CD4-positive, alpha-beta memory T cell (primary cell): ENCODE measurements at places on chromosomes 11 and 22. TPM values are rescaled to one million over a fixed set of nuclear protein-coding genes. Genes with fewer than 3 reads are reported as not detected.

The GUCY1A2 gene
- polyA plus RNA-seq = not detected

The IL18 gene
- polyA plus RNA-seq = not detected

The SCYL1 gene
- polyA plus RNA-seq = 22.9 TPM

The RFPL2 gene
- 4.7 TPM for polyA plus RNA-seq

The EXPH5 gene
- 0.86 TPM for polyA plus RNA-seq

The NXPE2 gene
- polyA plus RNA-seq = not detected

The CARNS1 gene
- polyA plus RNA-seq = 0.45 TPM

The CSF2RB gene
- not detected for polyA plus RNA-seq

The GVQW3 gene
- polyA plus RNA-seq = 1.7 TPM

The CALCA gene
- not detected for polyA plus RNA-seq

The OR10G4 gene
- not detected for polyA plus RNA-seq

GRCh38 chr11:65639623-65640482, 2.0 kb downstream of the SIPA1 start:
- peak; percentile 92 for DNase-seq

DNA sequence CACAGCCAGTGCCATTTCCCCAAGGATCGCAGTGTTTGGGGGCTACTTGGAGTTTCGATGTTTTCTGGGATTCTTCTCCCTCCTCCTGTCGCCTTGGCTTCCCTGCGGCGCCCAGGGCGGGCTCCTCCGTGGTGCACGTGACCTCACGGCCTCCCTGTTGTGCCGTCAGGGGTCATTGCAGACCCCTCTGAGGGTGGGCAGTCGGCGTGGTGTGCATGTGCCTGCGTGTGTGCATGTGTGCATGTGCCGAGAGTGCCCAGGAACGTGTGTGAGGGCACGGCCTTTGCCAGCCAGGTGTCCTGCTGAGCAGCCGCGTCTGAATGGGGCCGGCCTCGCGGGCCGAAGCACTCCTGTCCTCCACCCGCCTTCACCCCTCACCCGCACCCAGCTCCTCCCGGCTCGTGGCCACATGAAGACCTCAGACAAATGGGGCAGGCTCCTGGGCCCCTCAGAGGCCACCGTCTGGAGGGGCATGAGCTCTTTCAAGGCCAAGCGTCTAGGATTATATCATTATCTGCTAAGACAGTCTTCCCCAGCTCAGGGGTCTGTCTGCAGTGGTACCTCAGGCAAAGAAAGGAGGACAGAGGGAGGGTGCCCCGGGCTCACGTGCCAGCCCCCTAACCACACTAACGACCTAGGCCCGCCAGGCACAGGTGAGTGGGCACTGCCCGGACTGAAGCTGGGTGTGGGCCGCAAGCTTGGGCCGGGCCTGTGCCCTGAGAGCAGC, 9.4 kb upstream of the MRPL23 start:
- DNase-seq = no peak

GRCh38 chr22:39674536-39674935, 104.0 kb downstream of the CACNA1I start:
- DNase-seq = no peak

- no peak for DNase-seq
Observed at GRCh38 chr11:43508511-43508918, 149.8 kb downstream of the TTC17 start.

- no peak for DNase-seq
Observed at GRCh38 chr11:1467270-1467669, 19.3 kb downstream of the MOB2 start.

GRCh38 chr11:66607126-66607834, 9.2 kb upstream of the RBM14 start:
- no peak for DNase-seq

- DNase-seq = no peak
Observed at GRCh38 chr11:45245218-45246045, 40.7 kb downstream of the SYT13 start.

- DNase-seq = no peak
Observed at GRCh38 chr22:32765132-32765618, 36.3 kb upstream of the TIMP3 start.

- no peak for DNase-seq
Observed at GRCh38 chr22:47125603-47126002, 363.2 kb downstream of the TBC1D22A start.

DNA sequence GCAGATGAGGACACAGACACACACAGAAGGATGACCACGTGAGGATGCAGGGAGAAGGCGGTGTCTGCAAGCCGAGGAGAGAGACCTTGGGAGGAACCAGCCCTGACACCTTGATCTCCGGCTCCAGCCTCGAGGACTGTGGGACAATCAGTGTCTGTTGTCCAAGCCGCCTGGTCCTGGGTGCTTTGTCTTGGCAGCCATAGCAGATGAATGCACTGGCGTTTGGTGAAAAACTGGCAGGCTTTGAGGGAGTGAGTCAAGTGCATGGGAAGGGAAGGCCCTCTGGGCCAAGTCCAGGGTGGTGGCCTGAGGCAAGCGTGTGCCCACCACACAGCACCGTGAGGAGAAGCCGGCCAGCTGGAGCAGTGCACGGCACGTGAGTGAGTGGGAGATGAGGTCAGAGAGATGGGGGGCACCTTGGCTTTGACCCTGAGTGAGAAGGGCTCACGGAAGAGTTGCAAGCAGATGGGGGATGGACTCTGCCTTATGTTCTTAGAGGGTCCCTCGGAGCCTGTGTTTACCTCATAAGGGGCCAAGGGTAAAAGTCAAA, 12.4 kb upstream of the BRSK2 start:
- no peak for DNase-seq

DNA sequence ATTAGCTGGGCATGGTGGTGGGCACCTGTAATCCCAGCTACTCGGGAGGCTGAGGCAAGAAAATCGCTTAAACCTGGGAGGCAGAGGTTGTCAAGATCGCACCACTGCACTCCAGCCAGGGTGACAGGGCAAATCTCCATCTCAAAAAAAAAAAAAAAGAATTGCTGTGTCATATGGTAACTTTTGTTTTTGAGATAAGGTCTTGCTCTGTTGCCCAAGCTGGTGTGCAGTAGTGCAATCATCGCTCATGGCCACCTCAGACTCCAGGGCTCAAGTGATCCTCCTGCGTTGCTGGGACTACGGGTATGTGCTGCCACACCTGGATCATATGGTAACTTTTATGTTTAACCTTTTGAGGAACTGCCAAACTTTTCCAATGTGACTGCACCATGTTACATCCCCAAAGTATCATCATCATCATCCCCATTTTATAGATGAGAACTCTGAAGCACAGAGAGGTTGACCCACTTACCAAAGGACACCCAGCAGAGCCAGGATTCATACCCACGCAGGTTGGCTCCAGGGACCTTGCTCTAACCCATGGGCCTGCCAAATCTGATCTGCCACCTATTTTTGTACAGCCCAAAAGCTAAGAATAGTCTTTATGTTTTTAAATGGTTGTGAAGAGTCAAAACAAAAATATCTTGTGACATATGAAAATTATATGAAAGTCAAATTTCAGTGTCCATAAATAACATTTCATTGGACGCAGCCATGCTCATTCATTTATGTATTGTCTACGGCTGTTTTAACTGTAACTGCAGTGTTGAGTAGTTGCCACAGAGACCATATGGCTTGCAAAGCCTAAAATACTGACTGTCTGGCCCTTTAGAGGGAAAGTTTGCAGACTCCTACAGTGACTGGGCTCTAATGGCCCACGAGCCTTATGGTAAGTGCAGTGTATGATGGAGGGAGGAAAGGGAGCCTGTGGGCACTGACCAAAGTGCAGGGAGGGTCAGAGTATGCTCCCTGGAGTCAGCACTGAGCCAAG, 45.3 kb downstream of the GDPD5 start:
- DNase-seq = no peak

DNA sequence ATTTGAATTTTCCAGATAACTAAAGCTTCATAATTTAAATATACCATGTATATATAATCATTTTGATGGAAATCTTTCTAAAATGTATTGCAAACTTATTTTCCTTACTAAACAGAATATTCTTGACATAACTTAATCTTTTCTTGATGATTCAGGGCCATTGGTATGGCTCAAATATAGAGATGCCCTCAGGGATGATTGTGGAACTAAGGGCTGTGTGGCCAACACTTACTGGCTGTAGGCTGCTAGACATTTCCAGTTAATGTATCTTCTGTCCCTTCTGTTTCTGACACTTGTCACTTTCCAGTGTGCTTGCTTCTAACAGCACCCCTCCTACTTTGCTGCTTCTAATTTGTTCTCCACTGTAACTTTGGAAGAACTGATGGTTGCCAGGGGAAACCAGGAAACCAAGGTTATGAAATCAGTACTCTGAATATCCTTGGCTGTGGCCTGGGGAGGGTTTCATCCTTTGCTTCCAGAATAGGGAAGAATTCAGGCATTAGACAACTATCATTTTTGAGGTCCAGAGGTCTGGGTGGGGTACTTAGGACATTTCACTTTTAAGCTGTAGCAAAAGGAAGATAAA, 697.2 kb downstream of the ETS1 start:
- DNase-seq = no peak

- DNase-seq = no peak
Observed at GRCh38 chr22:19933341-19934241, 8.0 kb upstream of the COMT start.

DNA sequence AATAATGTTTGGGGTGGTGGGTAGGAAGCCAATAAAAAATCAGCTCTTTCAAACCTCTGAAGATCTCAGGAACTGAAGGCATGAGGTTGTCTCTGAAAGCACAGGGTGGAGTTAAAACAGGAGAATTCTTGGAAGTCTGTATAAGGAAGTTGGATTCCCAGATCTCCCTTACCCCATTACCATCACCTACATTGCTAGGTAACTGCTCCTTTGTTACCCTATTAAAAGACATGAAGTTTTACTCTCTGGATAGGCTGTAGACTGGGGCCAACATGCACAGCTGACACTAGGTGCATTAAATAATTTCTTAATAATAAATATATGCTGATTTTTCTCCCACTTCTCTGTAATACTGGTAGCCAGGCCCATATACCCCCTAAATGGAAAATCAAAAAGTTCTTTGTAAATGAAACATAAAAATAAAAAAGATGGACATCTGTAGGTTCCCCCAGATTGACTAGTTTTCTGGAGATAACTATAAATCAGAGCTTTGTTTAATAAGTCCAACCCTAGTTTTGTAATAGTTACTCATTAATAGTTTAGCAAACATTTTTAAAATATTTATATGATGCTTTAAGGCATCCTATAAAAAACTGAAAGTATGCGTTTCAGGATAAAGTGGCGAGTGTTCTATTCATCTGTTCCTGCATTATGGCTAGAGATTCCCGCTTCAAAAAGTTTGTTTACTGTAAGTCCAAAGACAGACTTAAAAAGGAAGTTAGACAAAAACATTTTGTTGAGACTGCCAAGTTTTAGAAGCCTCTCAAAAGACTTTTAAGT, 63.8 kb downstream of the KIF18A start:
- no peak for DNase-seq

- no peak for DNase-seq
Observed at GRCh38 chr11:24233041-24233440, 263.8 kb upstream of the LUZP2 start.

- peak; percentile 17 for DNase-seq
Observed at GRCh38 chr22:32985899-32986765, 72.0 kb downstream of the SYN3 start.

DNA sequence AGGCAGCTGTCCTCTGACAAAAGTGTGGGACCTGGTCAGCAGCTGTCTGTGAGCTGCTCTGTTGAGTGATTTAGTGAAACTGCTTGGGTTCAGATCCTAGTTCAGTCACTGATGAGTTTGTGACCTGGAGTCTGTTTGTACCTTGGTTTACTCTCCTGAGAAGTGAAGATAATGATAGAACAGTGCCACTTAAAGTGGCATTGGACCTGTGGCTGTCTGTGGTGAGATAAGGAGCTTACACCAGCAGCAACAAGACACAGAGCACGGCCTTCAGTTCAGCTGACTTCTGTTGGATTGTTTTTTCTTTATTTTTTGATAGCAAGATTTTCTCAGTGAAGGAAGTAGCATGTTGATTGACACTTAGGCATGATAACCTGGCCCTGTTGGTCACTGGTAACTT, 46.2 kb upstream of the CTTN start:
- DNase-seq = no peak

GRCh38 chr11:12159351-12160099, 49.1 kb downstream of the MICAL2 start:
- no peak for DNase-seq

DNA sequence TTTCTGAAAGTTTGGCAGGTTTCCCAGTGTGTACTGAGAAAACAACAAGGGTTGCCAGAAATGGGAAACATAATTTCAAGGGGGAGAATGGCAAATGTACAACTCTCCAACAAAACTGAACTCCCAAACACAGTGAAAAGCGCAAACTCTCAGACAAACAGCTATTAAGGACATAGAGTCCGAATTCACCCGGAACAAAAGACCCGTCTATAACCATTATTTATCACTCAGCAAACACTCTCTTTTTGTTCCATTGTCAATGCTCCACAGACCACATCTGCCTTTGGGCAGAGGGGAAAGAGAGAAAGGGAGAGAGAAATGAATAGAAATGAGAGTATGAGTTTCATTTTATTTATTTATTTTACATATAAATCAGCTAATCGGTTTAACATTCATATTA, 21.7 kb downstream of the KIRREL3 start:
- DNase-seq = no peak

GRCh38 chr22:50049299-50050195, 8.6 kb downstream of the TTLL8 start:
- DNase-seq = no peak

- no peak for DNase-seq
Observed at GRCh38 chr11:21622566-21622965, 570.3 kb upstream of the ANO5 start.

- no peak for DNase-seq
Observed at GRCh38 chr22:41311487-41311886, 10.2 kb downstream of the ZC3H7B start.

DNA sequence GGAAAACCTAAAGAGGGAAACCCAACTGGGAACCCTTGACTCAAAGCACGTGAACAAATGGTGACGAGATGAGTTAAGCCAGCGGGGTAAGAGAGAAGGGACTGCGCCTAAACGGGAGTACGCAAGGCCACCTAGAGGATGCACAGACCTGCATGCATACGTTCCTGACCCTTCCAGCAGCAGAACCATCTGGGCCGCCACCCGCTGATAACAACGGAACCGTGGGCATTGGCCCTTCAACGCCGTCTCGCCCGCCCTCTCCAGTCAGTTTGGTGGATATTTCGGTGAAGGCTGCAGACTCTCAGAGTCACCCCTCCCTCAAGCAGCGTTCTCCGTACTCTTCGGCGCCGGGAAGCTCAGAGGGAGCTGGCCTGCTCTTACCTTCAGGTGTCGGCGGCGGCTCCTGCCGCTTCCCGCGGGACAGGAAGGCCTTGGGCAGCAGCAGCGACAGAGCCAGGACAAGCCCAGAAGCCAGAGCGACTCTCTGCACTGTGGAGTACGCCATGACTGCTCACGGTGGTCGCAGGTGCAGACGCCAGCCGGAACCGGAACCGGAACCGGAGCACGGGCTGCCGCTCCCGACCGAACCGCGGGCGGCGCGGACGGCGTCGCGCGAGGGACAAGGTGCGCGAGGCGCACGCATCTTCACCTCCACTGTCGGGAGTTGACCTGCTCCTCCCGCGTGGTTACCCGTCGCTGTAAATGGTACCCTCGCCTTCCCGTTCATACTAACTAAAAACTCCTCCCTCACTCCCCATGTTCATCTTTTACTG, at the start of gene RIC3:
RIC3 (minus strand) TSS at position 541 of the 773 bp plus-strand sequence; CDS start at position 505, 36 bp downstream.
- DNase-seq = peak; percentile 52

- DNase-seq = no peak
Observed at GRCh38 chr11:65968600-65969482, 7.3 kb downstream of the SART1 start.

GRCh38 chr11:84249344-84250135, 963.4 kb upstream of the CCDC90B start:
- DNase-seq = no peak
